ENCODE measurements at places on chromosomes 2 and 18.

DNA sequence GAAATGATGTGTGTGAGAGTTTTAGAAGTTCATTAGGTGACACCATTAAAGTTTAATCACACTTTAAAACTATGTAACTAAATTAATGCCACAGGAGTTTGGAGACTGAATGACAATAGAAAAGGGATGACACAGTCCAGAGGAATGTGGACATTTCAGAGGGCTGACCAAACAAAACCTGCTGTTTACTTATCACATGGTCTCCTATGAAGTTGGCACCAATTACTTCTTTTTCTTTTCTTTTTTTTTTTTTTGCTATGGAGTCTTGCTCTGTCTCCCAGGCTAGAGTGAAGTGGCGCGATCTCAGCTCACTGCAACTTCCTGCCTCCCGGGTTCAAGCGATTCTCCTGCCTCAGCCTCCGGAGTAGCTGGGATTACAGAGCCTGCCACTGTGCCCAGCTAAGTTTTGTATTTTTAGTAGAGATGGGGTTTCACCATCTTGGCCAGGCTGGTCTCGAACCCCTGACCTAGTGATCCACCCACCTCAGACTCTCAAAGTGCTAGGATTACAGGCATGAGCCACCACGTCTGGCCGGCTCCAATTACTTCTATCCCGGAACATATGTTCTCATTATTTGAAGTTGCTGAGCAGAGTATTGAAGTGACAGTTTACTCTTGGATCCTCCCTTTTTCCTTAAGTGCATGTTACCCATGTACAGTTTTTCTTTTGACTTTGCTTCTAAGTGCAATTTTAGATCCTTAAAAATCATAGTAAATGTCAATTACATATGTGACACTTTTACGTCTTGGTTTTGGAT, 4.3 kb downstream of the AGPS start:
- DNase-seq: peak; percentile 81

- DNase-seq: no peak
Observed at GRCh38 chr18:61998335-61998734, 105.5 kb upstream of the RNF152 start.

- peak; percentile 92 for DNase-seq
Observed at GRCh38 chr2:40034198-40034597, 255.1 kb upstream of the THUMPD2 start.

DNA sequence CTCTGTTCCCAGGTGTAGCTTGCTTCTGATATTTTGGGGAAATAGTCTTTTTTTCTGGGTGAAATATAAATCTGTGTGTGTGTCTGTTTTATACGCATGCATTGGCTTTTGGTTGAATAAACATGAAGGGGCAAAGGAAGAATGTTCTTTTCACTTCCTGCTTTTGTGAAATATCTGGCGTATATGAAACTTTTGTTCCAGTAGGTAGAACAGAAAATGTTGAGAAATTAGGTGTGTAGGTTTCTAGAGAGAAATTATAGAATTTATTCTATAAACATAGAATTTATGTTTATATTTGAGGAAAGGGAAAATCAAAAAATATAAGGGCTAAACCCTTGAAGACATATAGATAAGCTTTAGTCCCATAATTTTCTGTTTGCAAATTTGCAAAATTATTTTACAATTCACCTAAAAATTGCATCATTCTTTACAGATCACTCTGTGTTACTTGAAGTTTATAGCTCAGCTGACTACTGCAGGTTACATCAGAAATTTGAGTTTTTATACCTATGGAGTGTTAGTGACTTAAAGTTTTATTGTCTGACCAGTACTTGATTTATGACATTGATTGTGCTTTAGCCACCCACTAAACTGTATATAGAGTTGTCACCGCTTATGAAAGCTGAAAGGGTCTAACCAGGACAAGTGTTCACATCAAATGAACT, 116.1 kb downstream of the FAM117B start:
- no peak for DNase-seq

GRCh38 chr2:118689456-118689855, 158.0 kb downstream of the EN1 start:
- DNase-seq: no peak

DNA sequence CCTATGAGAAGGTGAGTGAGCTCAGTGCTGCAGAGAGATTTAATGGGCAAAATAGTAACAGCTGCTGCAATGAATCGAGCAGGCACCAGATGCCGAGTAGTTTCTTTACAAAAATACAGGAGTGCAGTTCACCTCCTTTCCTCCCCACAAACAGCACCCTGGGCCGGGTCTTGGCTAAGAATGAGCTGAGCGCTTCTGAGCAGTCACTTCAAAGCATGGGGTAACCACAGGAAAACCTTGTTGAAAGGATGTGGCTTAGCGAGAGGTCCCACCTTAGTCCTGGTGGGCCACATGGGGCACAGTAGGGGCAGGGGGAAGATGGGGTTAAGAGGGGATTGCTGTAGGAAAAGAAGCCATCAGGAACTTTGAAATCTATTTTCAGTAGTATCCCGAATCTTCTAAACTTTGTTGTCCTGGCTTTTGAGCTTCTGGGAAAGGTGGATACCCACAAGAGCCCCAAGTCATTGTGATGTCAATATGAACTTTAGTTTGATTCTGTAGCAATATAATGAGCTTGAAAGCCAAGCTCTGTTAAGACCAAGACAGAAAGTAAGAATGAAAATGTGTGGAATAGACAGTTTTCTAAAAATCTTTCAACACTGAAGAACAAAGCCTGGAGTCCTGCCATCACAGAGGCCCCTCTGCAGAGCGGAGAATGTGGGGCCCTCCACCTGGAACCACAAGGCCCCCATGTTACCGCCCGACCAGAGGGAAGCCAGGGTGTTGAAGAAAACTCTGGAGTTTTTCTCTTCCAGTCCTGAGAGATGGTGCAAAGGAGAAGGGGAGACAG, 101.0 kb upstream of the ZNF236 start:
- DNase-seq: no peak

DNA sequence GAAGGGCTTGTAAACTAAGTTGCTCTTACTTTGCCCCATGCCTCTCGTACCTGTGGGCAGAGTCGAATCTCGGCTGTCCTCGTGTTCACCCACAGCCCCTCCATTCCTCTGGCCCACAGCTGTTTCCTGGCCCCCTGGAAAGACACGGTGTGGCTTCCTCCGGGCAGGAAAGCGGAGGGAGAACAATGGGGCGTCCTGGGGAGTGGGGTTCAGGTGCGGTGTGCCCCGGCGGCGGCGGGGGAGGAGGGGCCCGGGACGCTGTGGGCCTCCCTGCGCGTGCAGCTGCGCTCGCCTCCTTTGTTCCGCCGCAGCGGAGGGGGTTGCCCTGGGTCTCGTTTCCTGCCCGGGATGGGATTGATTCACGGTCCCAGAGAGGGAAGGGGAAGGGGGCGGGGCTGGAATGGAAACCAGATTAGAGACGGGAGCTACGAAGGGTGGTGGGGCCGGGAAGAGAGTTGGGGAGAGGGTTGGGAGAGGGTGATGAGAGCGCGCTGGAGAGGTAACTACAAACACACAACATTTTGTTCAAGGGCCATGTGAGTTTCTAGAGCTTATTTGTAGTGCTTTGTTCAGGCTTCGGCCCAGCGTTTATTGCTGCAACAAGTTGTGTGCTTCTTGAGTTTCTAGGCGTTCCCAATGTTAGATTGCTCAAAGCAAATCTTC, 796 bp downstream of the MYO1B start:
- DNase-seq: peak; percentile 72
